ENCODE measurements at places on chromosomes 2 and 18. TPM values are rescaled to one million over a fixed set of nuclear protein-coding genes. Genes with fewer than 3 reads are reported as not detected.

ALLC gene
- total RNA-seq, result not detected

ATAD2B gene
- 16.7 TPM for total RNA-seq

HOXD8 gene
- 13.9 TPM for total RNA-seq

BCL11A gene
- 2.1 TPM for total RNA-seq

CDK15 gene
- total RNA-seq, result 0.06 TPM

EML6 gene
- total RNA-seq, result 0.09 TPM

NT5C1B gene
- not detected for total RNA-seq

PID1 gene
- 24.8 TPM for total RNA-seq

TFPI gene
- 219 TPM for total RNA-seq

RELCH gene
- total RNA-seq, result 15.7 TPM

OR6B2 gene
- total RNA-seq, result not detected

CIDEA gene
- total RNA-seq, result not detected

CNDP1 gene
- total RNA-seq, result not detected

SULT1C4 gene
- not detected for total RNA-seq

HAAO gene
- not detected for total RNA-seq

GAL3ST2 gene
- not detected for total RNA-seq

Data from NCI-H460 (cell line).